ENCODE measurements at places on chromosomes 7 and 10.

DNA sequence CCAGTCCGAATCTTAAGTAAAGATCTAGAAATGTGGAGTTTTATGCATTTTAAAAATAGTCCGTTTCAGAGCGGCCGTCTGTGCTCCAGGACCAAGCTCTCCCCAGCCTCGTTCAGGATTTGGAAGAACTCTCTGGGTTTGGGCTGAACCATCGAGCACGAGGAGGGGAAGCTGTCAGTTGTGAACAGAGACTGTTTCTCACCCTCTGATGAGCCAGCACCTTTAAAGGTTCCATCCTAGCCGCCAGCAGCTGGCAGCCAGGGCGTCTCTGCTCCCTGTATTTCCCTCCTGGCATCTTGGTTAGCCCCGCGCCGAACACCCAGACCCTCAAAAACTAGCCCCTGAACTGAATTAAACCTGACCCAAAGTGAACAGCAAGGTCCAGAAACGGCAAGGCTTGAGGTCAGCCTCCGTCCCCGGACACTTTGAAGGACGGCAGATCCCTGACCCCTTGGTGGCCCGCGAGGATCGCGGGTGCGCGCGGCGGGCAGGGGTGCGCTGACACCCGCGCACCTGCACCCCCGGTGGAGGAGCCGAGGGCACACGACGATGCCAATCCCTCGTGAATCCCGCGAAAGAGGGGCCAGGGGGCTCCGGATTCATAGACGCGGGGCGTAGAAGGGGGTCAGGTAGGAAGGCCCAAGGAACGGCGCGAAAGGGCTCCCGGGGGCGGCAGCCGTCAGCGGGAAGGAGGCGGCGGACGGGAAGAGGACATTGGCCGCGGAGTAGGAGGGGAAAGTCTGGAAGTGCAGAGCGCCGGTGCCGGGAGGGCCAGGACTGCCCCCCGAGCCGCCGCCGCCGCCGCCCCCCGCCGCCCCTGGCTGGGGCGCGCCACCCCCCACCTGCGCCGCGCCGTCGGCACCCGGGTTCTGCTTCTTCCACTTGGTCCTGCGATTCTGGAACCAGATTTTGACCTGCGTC, 2.7 kb downstream of the NKX1-2 start:
- DNase-seq = no peak

DNA sequence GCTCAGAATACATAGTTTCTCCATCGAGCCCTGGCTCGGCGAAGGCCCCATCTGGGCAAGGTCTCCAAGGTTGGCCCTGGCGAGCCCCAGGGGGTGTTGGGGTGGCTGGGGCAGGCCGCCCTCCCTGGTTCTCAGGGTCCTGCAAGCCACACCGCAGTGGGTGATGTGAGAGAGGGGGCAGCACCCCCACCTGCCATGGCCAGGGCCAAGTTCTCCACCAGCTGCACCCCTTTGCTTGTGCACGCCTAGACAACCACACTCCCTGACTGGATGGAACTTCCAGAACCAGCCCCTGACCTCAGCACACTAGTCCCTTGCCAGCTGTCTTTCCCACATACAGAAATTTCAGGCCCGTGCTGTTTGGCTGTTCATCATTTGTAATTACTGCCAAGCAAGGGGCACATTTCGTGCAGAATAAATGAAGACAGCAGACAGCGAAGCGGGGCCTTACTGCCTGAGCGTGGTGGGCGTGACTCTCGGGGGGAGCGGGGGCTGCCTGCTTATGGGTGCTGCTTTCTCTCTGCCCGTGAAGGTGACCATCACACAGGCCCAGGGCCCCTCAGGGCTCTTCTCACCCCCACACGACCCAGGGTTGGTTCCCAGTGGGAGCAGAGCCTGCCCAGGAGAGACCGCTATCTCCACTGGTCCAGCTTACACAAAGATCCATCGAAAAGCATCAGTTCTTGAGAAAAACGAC, 85.9 kb downstream of the ADARB2 start:
- no peak for DNase-seq

GRCh38 chr7:31122649-31123058, 70.5 kb downstream of the ADCYAP1R1 start:
- no peak for DNase-seq

DNA sequence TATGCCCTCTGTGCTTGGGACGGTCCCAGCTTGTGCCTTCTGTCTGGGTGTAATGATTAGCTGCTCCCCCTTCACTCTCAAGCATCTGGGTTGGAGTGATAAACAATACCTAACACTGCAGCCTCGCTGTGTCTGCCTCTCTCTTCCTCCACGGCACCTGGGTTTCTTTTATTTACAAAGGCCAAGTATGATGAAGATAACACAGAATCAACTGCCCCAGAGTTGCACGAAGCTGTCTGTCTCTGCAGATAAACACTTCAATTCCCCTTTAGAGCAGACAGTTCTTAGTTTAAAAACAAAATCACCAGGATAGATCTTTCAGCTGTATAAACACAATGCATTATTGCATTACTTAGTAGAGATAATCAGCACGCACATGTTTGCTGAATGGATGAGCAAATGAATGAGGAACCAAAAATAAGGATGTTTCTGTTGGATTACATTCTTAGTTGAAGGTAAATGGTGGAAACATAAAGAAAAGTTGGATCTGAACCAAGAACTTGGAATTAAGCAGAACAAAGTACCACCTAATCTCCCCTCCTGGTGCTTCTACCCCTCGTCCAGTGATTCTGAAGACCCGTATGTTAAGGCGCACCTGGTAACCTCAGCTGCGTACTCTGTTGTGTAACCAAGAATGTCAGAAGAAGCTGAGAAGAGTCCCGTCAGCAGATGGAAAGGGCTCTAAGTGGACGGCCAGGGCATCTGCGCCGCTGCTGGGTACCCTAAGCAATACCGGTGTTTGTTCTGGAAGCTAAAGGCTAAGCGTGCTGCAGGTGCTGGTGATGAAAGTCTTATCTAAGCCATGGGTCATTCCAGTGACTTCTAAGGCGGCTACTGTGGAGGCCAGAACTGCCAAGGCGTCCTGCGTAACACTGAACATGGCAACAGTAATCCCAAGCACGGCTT, 26.6 kb downstream of the INSIG1 start:
- no peak for DNase-seq

GRCh38 chr7:158241919-158242318, 345.7 kb downstream of the PTPRN2 start:
- no peak for DNase-seq

- no peak for DNase-seq
Observed at GRCh38 chr7:94082126-94082525, 78.0 kb upstream of the BET1 start.

DNA sequence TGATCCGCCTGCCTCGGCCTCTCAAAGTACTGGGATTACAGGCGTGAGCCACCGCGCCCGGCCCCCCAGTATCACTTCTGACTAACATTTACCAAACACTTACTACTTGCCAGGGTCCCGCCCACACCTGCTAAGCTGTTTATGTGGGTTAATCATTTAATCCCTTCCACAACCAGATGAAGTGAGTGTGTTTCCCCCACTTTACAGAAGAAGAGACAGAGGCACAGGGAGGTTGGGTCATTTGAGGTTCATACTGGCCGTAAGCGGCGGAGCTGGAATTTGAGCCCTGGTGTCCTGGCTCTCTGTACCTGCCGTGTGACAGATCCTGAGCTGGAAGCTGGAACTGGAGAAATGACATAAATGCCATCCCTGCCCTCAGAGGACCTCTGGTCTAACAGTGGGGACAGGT, 15.1 kb upstream of the VPS37D start:
- no peak for DNase-seq

DNA sequence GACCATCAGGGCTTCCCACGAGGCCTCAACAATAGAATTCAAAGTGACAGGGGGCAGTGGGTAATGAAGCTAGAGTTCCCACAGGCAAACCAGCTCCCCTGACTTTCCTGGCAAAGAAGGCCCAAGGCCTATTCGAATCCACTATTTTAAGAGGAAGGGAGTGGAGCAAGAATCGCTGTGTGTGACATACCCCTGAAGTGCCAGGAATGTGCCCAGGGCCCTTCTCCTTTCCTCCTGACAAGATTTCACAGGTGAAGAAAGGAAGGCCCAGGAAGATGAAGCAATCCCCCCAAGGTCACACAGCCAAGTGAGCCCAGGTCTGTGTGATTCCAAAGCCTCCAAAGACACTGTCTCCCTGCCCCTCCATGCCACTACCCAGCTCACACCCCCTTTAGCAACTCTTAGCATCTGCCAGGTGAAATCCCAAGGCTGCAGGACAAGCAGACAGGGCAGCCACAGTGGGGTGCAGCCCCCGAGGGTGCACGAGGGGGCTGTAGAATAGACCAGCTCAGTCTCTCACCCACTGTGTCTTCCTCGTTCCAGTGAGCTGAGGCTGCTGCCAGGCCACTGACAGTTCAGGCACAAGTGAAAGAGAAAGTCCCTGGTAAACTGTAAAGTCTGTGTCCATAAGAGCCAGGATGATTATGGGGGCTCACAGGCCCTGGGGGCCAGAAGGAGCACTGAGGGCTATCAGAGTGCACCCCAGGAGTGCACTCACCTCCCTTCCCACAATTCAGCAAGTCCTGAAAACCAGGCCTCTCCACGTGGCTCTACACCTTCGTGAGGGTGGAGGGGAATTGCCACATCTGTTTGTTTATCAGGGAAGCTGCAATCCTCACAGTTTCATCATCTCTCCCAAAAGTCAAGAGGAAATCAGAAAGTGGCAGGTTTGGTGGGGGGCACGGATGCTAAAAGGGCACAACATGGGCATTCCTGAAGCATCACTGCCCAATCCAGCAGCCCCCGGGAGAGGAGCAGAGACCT, 70.8 kb upstream of the ZMIZ1 start:
- DNase-seq = no peak

GRCh38 chr10:120460776-120461175, 3.7 kb downstream of the PLPP4 start:
- no peak for DNase-seq

DNA sequence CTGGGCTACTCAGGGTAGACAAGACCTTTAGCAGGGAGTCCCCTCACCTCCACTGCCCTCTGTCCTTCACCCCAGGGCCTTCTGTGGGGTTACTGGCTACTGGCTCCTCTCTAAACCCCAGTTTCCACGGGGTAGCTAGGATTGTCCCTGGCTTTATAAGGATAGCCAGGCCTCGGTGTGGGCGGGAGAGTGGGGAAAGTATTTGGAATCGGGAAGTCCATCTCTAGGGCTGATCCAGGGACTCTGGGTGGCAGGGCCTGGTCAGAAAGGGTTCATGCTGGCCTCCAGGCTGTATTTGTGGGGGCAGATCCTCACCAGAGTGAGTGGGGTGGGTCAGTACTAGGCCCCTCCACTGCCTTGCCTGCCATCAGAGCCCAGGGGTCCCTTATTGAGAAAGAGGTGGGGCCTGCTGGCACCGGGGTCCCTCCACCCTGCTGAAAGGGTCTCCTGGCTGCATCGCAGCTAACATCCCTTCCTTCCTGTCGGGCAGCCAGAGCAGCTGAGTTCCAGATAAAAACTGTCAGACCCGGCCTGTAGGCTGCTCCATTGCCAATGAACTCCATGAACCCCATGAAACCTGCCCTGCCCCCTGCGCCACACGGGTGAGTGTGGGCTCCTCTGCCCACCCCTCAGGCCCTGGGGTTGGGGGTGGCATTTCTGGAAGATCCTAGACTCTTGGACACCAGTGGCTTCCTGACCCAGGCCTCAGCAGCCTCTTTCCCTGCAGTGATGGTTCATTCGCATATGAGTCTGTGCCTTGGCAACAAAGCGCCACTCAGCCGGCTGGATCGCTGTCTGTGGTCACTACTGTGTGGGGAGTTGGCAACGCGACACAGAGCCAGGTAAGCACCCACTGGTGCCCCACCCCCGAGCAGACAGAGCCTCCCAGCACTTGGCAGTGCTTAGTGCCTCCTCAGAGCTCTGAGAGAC, 7.3 kb downstream of the ZMIZ2 start:
- no peak for DNase-seq

DNA sequence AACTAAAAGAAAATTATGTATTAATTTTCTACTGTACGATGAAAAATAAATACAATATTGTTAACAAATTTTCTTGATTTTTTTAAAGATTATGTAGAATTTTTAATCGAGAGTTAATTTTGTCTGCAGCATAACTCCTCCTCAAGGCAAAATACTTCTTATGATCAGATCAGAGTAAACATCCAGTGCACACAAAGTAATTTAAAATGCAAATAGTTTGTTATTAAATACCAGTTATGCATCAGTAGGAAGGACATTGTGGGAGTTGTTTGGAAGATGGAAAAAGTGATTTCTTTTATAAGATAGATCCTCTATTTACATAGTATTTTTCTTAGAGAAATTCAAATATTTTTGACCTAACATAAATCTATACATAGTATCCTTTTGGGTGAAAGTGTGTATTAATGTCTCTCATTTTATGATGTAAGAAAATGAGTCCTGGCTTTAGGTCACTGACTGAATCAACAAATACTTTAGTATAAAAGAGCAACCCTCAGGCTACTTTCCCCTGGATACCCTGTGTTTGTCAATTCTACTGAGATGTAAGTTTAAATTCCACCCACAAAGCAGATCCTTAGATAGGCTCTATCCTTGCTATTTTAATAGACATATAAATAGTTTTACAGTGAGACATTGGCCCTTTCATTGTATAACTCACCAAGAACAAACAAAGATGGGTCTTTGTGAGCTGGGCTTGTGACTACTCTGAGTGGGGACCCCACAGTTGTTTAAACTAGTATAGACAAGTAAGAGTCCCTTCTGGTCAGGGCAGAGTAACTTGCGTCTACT, 1133.7 kb downstream of the GATA3 start:
- DNase-seq = no peak

- no peak for DNase-seq
Observed at GRCh38 chr10:37582237-37582636, 275.2 kb downstream of the ZNF248 start.

DNA sequence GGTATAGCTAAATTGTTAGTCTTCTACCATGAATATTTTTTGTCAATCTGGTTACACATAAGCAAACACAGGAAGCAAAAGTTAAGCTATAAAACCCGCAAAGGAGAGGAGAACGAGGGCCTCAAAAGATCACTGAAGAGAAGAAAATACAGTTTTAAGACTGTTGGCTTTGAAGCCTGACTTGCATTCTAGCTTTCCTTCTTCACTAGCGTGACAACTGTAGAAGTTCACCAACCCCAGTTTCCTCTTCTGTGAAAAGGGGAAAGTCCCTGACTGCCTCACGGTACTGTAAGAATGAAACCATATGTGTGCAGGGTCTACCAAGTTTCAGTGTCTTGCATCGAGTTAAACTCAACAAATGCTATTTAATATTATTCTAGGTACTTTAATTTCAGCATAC, 7.5 kb upstream of the LRRN3 start:
- no peak for DNase-seq

- no peak for DNase-seq
Observed at GRCh38 chr7:108083980-108084379, 46.2 kb downstream of the LAMB4 start.

- no peak for DNase-seq
Observed at GRCh38 chr10:58467931-58468635, 44.6 kb upstream of the BICC1 start.

DNA sequence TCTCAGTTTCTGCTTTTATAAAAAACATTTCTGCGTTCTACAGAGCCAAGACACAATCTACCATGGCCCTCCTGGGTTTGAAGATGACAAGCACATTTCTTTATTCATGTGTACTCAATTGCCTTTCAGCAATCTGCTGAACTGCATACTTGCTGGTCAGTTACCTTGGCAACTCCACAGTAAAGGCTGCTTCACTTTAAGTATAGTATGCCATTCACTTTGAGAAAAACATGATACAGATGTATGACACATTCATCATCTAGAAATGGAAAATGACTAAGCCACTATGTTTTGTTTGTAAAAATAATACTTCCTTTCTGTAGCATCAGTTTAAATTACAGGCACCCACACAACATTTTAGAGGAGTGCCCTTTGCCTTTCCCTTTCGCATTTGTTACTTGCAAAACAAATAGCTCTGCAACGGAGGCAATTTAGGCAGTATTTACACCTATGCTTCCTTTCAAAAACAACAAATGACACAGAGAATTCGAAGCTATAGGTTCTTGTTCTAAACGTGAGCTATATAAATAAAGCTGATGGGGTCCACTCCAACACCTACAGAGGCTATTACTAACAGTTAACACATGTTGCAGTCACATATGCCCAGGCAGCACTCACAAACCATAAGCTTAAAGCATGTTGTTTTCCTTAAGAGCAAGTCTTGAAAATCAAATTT, 23.5 kb downstream of the SGCE start:
- DNase-seq = no peak

All from stimulated activated CD8-positive, alpha-beta memory T cell treated with anti-CD3 and anti-CD28 coated beads, Interleukin-4, amount 100 ng/mL, for 1 hour (primary cell).